ENCODE measurements at places on chromosomes 7 and 10. TPM values are rescaled to one million over a fixed set of nuclear protein-coding genes. Genes with fewer than 3 reads are reported as not detected.

RAMP3 gene
- under 0.01 TPM for total RNA-seq

RAPGEF5 gene
- 1.5 TPM for total RNA-seq

- no peak overlapping the region for H3K4me3 ChIP-seq
- H3K27me3 ChIP-seq = no peaks in the 10 kb centered on the region
- DNase-seq = no peak
- no peak overlapping the region for H3K27ac ChIP-seq
- no peaks in the 10 kb centered on the region for H3K4me1 ChIP-seq
Measured at GRCh38 chr10:127462643-127463295, 86.3 kb upstream of the NPS start.

LLCFC1 gene
- total RNA-seq = not detected

DNA sequence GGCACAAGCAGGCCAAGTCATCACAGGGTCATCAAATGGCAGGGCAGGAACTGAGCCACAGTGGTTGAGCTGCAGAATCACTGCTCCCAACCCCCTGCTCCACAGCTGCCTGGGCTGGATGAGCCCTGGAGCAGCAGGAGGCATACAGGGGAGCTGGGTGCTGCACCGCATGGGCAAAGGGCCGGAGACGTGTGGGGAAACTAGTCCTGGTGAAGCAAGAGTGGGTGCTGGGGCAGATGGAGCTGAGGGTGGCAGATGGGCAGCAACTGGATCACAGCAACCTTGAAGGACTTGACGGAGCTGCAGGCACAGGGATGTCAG lies 16.0 kb upstream of the VOPP1 start:
- H3K27me3 ChIP-seq = peaks cover 8% of the 10 kb centered on the region
- no peaks in the 10 kb centered on the region for H3K36me3 ChIP-seq
- peaks cover 4% of the 10 kb centered on the region for H3K4me1 ChIP-seq
- no peak for DNase-seq
- no peak overlapping the region for H3K27ac ChIP-seq

DNA sequence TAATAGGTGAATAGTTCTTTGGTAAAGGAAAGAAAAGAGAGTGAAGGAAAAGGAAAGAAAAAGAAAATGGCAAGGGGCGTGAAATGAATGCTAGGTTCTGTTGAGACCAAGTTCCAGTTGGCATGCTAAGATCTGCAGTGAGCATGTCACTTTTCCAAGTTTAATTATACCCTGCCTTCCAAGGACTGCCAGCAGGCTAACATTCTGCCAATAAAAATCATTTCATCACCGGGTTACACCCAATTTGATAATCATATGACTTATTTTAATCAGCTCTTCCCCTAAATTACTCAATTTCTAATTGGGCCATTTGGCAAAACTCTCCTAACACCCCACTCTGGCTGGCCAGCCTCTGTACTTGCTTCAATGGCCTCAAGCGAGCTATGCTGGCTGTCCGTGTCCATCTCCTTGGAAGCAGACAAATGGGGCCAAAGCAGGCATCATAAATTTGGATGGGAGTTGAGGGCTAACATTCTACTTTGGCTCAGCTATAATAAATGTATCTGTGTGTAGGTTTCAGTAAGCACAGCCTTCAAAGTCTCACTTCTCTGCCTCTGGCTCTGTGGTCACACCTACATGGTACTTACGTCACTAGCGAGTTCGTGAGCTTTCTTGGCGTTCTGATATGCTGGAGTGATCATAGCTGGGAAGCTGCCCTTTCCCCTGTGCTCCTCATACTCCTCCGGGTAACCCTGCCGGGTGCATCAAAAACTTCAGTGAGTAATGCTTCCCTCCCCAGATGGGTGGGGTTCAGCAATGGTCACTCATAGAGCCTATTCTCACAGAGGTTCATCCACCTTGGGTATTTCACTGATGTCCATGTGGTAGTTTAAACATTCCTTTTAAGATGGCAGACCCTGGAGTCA lies 17.3 kb downstream of the NRAP start:
- no peaks in the 10 kb centered on the region for H3K27me3 ChIP-seq
- H3K4me1 ChIP-seq = peaks cover 5% of the 10 kb centered on the region
- H3K27ac ChIP-seq = no peak overlapping the region
- no peak overlapping the region for H3K4me3 ChIP-seq
- DNase-seq = no peak

DNA sequence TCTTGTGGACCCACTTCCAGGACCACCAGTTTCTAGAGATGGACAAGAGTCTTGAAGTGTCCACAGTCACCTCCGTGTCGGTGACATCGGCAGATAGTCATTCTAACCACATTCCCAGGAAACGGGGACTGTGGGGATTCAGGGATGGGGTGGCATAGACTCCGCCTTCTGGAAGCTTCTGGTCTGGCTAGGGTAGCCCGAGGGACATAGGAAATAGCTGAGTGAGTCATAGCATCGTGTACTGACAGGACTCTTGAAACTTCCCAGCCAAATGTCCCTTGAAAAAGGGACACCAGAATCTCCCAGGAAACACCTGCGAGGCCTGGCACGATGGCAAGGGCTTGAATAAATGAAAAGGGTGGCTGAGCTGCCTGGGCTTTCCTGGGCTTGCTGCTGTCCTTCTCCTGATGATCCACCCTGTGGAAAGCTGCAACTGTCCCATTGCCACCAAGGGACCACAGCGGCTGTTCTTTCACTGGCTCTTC lies 84.1 kb upstream of the LRRC4 start:
- no peak overlapping the region for H3K27ac ChIP-seq
- no peaks in the 10 kb centered on the region for H3K36me3 ChIP-seq
- peaks cover 11% of the 10 kb centered on the region for H3K27me3 ChIP-seq
- H3K4me3 ChIP-seq = no peak overlapping the region

DNA sequence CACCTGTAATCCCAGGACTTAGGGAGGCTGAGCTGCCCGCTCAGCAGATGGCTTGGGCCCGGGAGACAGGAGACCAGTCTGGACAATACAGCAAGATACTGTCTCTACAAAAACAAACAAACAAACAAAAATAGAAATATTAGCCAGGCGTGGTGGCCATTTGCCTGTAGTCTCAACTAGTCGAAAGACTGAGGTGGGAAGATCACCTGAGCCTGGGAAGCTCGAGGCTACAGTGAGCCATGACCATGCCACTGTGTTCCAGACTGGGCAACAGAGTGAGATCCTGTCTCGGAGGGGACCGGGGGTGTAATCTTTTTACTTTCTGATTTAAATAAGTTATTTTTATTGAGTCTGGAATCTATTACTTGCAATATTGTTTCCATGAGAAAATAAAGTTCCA lies 274.6 kb downstream of the PARD3 start:
- no peaks in the 10 kb centered on the region for H3K27me3 ChIP-seq
- no peaks in the 10 kb centered on the region for H3K36me3 ChIP-seq
- H3K27ac ChIP-seq = no peak overlapping the region
- H3K4me1 ChIP-seq = peaks cover 5% of the 10 kb centered on the region
- DNase-seq = no peak
- no peak overlapping the region for H3K4me3 ChIP-seq

DNA sequence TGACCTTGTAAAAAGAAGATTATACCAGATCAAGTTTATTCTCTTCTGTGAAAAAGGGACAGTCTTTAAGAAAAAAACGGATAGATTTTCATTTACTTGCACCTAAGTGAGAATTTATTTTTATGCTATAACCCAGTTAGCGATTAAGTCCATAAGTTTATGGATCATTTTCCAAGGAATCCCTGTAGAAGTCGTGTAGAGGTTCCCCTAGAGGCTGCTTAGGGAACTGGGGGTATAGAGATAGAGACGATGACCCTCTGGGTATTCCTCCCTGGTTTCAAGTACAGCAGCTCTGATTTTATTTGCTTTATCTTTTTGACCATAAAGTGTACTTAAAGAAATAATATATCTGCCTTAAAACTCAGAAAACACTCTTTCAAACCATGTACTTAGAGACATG lies 648.4 kb upstream of the LRRTM3 start:
- no peak for DNase-seq
- H3K27me3 ChIP-seq = no peaks in the 10 kb centered on the region
- no peaks in the 10 kb centered on the region for H3K36me3 ChIP-seq

DNA sequence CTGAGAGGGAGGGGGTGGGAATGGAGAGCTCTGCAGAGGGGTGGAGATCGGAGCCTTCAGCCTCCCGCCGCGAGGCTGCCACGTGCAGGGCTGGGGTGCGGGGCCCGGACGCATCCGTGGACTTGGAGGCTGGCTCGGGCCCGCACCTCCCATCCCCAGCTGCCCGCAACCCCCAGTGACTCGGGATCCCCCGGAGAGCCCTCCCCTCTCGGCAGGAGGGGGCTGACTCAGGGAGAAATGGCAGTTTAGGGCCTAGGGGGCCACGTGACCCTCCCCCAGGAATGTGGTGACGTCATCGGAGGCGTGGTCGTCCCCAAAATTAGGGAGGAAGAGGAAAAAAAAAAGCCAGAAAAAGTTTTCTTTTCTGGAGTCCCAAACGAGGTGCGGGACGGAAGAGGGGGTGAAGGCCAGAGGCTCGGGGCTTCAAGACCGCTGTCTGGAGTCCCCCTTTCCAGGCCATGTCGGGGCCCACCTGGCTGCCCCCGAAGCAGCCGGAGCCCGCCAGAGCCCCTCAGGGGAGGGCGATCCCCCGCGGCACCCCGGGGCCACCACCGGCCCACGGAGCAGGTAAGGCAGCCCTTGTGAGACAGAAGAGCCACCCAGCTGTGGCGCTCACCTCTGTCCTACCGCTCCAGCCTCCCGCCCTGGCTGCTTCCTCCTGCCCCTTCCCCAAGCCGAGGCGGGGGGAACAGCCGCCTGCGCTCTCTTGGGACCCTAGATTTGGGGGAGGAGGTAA lies at the start of gene TRIP6:
Gene TRIP6 (plus strand): TSS at position 348 of the 736 bp plus-strand sequence. CDS start 111 bp downstream, at position 459.
- H3K27ac ChIP-seq = peak within 1 kb of the TSS; percentile 98
- H3K27me3 ChIP-seq = no peaks in the 10 kb centered on the region
- H3K4me3 ChIP-seq = peak within 1 kb of the TSS; percentile 99

DNA sequence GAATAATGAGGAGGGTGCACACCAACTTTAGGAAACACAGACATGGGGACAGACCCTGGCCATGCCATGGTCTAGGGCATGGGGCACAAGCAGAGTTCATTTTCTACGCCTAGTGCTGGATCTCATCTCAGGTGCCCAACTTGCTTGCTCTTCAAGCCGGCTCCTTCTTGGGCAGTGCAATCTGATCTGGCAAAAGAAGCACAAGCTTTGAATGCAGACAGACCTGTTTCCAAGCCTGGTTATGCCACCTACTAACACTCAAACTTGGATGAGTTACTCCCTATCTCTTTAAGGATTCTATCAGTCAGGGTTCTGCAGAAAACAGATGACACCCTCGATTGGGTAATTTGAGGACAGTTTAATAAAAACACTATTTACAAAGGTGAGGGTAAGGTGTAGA lies 34.9 kb upstream of the WAPL start:
- H3K36me3 ChIP-seq = no peaks in the 10 kb centered on the region
- no peak for DNase-seq
- no peaks in the 10 kb centered on the region for H3K27me3 ChIP-seq
- no peaks in the 10 kb centered on the region for H3K4me1 ChIP-seq

DNA sequence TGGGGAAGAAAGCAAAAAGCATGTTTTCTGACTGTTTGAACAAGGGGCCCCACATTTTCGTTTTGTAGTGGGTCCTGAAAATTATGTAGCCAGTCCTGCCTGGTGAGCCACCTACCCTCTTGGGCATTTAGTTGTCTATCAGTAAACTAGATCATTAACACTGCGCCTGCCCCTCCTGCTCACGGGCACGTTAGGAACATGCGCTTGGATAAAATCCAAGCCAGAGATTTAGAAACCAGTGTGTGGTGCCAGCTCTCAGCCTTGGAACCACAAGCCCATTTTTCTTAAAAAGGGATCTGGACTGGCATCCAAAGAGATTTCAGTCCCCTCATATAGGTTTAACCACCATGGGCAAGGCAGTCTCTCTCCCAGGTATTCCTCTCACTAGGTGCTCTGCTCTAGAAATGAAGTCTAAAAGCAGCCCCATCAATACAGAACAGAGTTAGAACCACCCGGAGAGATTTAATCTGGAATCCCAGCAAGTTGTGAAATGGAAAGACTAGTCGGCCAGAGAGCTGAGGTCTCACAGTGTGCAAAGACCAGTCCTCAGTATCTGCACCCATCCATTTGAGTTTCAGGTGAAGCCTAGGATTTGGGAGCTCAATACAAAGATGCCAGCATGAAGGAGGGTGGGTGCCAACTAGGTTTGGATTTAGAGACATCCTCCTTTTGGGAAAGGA lies 123.9 kb upstream of the TCF7L2 start:
- no peaks in the 10 kb centered on the region for H3K4me1 ChIP-seq
- no peak overlapping the region for H3K4me3 ChIP-seq
- no peak for DNase-seq
- no peaks in the 10 kb centered on the region for H3K27me3 ChIP-seq
- H3K36me3 ChIP-seq = no peaks in the 10 kb centered on the region
- H3K27ac ChIP-seq = no peak overlapping the region

DNA sequence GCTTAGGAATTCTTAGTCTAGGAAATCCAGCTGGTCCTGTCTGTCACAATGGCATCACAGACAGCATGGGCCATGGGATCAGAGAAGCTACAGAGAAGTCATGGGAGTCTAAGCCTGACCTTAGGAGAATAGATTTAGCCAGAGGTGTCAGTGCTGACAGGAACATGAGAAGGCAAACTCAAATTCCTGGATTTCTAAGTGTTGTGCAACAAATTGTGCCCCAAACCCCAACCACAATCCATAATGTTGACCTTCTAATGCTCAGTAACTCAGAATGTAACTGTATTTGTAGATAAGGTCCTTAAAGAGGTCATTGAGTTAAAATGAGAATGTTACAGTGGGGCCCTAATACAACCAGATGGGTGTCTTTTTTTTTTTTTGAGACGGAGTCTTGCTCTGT lies 95.9 kb upstream of the RHOBTB1 start:
- DNase-seq = no peak
- H3K36me3 ChIP-seq = no peaks in the 10 kb centered on the region
- no peak overlapping the region for H3K4me3 ChIP-seq
- no peak overlapping the region for H3K27ac ChIP-seq
- H3K4me1 ChIP-seq = no peaks in the 10 kb centered on the region
- H3K27me3 ChIP-seq = no peaks in the 10 kb centered on the region

DNA sequence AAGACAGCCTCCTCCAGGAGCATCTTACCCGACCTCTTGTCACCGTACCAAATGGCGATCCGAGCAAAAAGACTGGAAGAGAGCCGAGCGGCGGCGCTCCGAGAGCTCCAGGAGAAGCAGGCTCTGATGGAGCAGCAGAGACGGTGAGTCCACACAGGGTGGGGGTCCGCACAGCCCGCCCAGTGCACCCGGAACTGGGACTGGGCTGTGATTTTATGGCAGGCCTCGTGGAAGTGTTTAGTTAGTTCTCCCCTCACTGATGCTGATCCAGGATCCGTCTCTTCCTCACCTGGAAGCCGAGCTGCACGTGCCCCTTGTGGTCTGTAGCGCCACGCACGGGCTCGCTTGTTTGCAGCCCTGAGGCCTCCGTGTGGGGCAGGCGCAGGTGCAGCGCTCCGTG lies 19.6 kb downstream of the LRRC27 start:
- no peaks in the 10 kb centered on the region for H3K36me3 ChIP-seq
- DNase-seq = no peak

RNF32 gene
- 2.8 TPM for total RNA-seq

ZPBP gene
- total RNA-seq = not detected

DNA sequence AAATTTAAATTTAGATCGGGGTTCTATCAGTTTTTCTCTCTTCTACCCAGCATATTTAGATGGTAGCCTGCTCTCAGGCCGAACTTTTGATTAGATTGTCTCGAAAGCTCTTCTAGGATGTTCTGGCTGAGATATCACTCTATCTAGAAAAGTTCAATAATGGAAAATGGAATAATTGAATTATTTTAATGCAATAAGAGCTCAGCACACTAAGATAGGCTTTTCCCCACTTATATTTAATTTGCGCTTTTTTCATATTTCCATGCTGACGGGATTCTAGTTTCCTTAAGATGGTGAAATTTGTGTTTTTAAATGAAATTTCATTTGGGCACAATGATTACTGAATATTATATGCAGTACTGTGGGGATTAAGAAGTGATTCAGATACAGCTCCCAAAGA lies 73.7 kb downstream of the PIK3CG start:
- H3K4me3 ChIP-seq = no peak overlapping the region
- no peak overlapping the region for H3K27ac ChIP-seq
- no peak for DNase-seq
- H3K27me3 ChIP-seq = no peaks in the 10 kb centered on the region
- H3K36me3 ChIP-seq = no peaks in the 10 kb centered on the region
- H3K4me1 ChIP-seq = no peaks in the 10 kb centered on the region
